Right ventricle myocardium inferior (tissue), 1 donor: ENCODE measurements at places on chromosomes 11 and 22. TPM values are rescaled to one million over a fixed set of nuclear protein-coding genes. Genes with fewer than 3 reads are reported as not detected.

BTG4 gene
- total RNA-seq: not detected

DNA sequence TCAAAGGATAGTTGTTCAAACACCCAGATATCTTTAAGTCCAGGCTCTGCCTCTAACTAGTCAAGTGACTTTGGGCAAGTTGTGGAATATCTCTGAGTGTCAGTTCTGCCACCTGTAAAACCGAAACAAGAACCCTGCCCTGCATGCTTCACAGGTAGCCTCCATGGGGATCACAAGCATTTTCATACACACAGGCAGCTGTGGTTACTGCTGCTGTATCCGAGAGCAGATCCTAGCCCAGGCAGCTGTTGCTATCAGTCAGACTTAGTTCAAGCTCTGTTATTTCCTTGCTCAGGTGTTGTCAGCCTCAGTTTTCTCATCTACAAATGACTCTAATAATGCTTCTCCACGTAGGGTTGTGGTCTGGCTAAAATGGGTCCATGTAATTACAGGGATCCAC, 6.5 kb upstream of the RASD2 start:
- no peak for DNase-seq

- DNase-seq: no peak
Observed at GRCh38 chr11:80136991-80137390, 696.2 kb upstream of the TENM4 start.

DNA sequence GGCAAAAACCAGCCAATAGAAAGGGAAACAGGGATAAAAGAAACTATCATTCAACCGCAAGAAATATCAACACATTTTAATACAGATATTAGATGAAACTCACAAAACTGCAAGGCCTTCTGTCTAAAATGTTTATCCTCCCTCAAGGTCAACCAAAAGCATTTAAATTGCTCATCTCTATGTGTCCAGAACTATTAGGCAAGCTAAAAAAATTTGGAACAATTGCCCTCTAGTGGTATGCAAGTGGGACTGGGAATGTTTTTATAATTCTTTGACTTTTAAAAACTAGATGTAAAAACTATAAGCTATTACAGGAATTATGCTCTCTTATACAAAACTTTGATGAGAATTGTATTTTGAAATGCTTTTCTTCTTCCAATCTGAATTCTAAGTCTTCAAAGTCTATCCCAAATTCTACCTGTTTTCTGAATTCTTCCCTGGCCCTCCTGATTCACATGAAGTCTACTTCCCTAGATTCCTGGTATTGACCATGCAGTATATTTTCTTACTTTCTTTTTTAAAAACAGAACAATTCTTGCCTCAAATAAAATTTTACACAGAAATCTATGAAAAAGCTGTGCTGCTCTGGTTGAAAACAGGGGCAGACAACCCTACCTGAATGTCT, 4.9 kb downstream of the CWC15 start:
- no peak for DNase-seq

- no peak for DNase-seq
Observed at GRCh38 chr11:2685566-2686359, 14.0 kb downstream of the KCNQ1OT1 start.

DNA sequence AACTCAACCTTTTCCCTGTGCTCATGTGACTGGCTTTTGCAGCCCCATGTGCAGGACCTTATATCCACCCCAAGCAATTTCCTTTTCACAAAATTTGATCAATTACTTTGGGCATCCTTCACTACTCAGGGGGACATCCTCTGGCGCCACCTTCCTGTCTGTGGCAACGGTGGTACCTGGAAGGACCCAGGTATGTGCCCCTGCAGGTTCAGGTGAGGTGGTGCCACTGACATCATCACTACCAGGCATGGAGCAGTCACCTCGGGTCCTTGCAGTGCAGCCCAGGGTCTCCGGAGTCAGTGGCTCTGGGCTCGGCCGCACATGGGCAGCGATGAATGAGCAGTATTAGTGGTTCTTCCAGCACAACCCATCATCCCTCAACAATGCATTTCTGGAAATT, 37.7 kb upstream of the B3GAT1 start:
- DNase-seq: no peak

- no peak for DNase-seq
Observed at GRCh38 chr11:96246718-96247552, 96.1 kb downstream of the MAML2 start.

GRCh38 chr11:1219446-1219833, 3.4 kb upstream of the MUC5B start:
- DNase-seq: peak; percentile 18

- no peak for DNase-seq
Observed at GRCh38 chr22:24120044-24120443, 61.2 kb upstream of the SUSD2 start.

- no peak for DNase-seq
Observed at GRCh38 chr11:6531267-6531752, 34.2 kb downstream of the DNHD1 start.

DNA sequence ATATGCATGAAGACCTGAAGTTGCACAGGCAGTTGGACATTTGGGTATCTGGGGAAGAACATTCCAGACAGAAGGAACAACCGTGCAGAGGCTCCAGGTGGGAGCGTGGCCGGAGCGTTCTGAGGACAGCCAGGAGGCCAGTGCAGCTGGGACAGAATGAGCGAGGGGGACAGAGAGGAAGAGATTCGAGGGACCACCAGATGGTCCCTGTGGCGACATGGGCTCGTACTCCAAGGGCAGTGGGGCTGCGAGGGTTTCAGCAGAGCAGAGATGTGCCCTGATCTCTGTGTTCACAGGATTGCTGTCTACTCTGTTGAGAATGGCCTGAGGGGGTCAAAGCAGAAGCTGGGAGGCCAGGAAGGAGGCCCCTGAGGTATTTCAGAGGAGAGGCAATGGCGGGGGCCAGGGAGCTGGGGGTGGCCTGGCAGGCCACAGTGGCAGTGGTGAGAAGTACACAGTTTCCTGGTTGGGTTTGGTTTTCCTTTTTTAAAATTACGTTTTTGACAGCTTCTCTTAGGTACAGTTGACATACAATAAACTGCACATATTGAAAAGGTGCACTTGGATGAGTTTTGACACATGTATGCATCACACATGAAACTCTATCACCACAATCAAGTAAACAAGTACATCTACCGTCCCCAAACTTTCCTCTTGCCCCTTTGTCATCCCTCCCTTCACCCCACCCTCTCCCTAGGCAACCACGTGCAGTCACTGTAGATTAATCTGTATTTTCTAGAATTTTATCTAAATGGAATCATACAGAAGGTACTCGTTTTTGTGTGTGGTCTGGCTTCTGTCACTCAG, 24.8 kb upstream of the SOX10 start:
- peak; percentile 53 for DNase-seq

- peak; percentile 94 for DNase-seq
Observed at GRCh38 chr22:21952586-21953571, at the start of gene PPM1F. Gene PPM1F (minus strand): TSS chr22:21952848. CDS start chr22:21946048, 6,800 bp downstream.
